ENCODE measurements at places on chromosomes 4 and X.
A peak's percentile ranks its signal among the peaks of the same experiment; 100 is the strongest.

DNA sequence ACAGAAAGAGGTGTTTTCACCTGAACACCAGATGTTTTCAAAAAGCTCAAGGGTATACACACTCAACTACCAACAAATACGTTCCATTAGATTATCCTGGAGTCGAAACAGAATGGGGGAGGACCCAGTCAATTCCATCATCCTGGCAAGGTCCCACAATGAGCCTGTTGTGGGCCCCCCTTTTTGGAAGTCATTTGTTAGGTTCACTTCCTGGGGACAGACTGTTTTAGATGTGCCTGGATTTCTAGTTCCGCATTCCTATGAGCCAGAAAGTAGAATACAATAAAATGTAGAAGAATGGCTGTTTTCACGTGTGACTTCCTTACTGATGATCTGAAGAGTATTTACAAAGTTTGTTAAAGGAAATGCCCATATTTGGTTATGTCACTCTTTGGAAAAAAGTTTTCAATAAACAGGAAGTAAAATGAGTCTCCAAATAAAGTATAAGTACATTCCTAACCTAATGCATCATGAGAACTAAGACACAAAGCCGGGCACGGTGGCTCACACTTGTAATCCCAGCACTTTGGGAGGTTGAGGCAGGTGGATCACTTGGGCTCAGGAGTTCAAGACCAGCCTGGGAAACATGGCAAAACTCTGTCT, 192.5 kb downstream of the MAML3 start:
- DNase-seq, result peak; percentile 61

GRCh38 chr4:140012688-140013486, 141.1 kb downstream of the MAML3 start:
- peak; percentile 82 for DNase-seq

GRCh38 chrX:37454537-37455285, 105.5 kb downstream of the PRRG1 start:
- no peak for DNase-seq

DNA sequence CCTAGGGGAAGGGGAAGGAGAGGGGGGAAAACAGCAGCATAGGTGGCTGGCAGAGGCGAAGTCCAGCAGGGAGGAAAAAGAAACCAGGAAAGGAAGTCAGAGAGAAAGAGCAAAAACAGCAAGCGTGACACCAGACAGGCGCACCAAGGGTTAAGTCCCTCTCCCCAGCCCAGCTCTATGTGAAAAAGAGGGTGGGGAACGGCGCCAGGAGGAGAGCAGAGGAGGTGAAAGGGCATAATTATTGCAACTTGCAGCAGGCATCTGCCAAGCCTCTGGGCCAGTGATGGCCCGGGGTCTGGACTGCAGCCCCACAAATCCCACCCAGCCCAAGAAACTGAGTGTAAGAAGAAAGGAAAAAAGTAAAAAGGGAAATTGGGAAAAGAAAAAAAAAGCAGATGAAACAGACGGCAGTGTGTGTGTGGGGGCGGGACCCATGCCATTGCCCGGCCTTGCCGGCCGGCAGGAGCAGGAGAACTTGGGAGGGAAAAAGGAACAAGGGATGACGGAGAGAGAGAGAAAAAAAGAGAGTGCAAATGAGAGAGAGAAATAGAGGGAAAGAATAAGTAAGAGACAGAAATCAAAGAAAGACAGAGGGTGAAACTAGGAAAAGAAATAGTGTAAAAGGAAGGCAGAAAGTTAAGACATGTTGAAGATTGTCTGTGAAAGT, 14.1 kb upstream of the RHOXF2 start:
- no peak for DNase-seq

DNA sequence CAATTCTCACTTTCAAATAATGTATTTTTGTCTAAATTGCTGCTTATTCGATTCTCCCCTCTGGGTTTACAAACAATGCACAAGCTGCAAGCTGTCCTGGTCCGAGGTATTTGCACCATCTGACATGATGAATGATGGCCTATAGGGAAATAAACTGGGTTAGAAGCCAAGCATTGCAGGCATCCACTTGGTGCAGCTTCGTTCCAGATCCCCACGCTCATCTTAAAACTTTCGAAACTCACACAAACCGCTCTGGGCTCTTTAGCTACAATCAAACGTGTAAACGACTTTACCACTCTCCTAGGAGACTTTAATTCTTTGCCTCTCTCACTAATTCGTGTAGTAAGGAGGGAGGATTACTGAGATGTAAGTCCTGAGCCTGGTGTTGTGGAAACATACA, 19.0 kb downstream of the PHKA2 start:
- DNase-seq, result no peak

DNA sequence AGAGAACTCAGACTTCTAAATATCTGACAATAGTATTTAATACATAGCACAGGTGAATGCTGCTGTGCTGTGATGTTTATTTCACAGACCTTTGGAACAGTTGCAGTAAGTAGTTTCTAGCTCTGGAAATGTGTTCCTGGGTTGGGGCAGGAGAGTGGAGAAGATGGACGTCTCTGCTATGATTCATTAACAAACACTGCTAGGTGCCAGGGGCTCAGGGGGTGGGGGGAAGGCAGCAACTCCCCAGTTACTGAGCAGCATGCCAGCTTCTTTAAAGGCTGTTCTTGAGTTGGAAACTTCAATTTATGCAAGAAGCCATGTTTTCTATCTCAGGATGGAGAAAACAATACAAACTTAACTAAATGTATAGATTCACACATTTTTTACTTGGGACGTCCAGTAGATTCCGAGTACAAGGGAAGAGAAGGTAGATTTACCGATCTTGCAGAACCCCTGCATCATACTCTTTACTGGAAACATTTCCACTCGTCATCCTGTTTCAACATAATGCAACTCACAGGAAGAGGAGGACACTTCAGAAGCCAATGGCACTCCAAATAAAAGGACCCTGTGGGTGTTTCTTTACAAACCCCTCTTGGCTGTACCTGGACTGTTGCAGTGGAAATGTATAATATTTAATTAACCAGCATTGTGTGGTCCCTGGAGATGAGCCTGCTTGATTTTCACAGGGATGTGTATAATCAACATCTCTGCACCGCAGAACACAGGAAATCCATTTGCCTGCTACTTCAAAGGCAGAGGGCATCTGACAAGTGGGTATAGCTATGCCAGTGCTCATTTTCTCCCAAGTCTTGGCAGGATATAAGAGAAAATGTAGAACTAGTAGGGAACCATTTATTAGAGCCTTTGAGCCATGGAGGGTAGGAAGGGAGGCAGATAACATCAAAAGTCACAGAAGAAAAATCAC, 171.4 kb downstream of the SH3KBP1 start:
- no peak for DNase-seq

DNA sequence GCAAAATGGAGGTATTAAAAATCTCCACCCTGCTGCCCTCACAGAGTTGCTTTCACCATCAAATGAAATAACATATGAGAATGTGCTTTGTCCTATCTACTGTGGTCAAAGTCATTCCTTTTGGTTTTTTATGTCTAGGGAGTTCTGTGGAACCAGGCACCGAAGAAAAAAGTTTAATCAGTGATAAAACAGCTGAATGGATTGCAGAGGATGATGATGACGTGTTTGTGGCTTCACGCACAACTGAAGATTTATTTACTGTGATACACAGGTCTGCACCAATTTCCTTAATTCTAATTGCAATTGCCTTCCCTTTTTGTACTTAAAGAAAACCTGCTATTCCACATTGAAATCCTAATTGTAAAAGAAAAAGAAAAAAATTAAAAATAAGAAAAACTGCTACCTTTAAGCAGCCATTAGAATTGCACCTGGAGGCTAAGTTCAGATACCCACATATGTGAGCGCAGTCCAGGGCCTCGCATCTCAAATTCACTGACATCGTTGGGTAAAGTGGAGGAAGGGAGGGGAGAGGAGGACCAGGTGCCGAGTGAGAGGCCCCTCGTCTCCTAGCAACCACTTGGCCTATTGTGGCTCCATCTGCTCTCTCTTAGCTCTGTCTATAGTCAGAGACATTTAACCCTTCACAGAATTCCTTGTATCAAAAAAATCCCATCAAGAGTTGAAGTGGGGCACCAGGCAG, 10.5 kb upstream of the RTL5 start:
- peak; percentile 36 for DNase-seq

- no peak for DNase-seq
These were observed 34.1 kb upstream of the MAGEA4 start for GRCh38 chrX:151878574-151878973.

- DNase-seq, result no peak
These were observed 58.1 kb downstream of the RTL5 start for GRCh38 chrX:72073633-72074032.

- DNase-seq, result no peak
These were observed 304.1 kb downstream of the CHIC1 start for GRCh38 chrX:73867144-73867543.

DNA sequence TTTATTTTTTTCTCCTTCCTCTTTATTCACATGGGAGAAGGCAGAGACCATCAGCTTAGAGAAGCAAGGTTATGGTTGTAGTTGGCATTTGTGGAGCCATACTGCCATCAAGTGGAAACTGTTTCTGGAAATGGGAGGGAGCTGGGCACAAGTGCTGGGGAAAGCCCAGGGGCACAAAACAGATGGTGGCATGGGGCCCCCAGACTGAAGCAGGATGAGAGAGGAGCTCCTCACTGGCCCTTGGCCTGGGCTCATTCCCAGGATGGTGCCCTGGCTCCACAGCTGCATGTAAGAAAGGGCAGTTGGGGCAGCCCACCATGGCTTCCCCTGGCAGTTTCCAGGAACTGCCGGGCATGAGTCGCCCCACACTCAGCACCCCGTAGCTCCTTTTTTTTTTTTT, 59.2 kb downstream of the NBDY start:
- peak; percentile 50 for DNase-seq

DNA sequence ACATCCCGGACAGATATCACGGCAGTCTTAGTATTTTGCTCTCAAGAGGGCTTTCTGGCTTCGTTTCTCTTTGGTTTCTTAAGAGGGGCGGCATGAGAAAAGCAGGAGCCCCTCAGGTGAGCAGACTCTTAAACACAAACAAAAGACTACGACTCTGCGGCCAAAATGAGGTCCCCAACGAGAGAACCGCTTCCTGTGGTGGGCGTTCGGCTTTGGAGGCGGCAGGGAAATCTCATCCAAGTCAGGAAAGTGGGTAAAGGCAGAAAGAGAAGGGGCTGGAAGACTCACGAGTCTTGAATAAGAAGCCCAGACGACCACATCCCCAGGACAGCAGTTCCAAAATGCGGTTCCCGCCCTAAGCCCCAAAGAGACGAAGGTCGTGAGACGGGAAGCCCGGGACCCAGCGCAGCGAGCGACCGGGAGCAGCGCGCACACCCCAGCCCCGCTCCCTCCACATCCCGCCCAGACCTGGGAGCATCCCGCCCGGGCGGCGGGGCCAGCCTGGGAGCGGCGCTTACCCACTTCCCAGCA, 409 bp downstream of the UGDH start:
- peak; percentile 50 for DNase-seq

- no peak for DNase-seq
These were observed 748.2 kb upstream of the ATOH1 start for GRCh38 chr4:93080316-93080715.

DNA sequence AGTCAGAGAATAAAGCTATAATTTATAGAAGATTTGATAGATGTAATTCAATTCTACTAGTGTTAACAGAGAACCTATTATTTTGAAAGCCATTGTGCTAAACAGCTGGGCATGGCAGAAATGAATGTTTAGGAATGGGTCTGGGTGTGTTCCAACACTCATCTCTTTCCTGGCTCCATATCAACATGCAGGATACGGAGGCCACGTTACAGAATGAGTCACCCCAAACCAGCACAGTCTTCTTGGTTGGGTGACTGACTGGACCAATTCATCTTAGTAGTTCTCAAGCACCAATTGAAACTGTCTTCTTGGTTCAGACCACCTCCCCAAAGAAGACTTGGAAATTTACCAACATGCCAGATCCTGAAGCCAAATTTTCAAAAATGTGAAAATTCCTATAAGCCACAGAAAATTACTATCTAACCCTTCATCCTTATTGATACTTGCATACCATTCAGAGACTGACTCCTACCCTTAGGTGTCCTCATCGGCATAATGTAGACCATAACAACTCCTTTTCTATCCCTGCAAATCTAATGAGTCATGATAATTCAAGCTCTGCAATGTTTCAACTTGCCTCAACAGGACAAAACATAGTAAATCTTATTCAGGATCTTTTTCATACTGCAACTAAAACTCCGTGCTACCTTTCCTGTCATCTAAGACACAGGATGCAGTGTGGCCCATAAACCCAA, 52.0 kb upstream of the ATOH1 start:
- no peak for DNase-seq

DNA sequence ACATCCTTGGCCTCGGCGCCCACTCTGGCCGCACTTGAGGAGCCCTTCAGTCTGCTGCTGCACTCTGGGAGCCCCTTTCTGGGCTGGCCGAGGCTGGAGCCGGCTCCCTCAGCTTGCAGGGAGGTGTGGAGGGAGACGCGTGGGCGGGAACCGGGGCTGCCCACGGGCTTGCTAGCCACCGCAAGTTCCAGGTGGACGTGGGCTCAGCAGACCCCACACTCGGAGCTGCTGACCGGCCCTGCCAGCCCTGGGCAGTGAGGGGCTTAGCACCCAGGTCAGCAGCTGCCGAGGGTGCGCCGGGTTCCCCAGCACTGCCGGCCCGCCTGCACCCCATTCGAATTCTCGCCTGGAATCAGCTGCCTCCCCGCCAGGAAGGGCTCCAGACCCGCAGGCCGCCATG, 1892.3 kb upstream of the PCDH7 start:
- DNase-seq, result no peak

GRCh38 chr4:3745886-3746656, 20.1 kb upstream of the ADRA2C start:
- DNase-seq, result no peak

- peak; percentile 57 for DNase-seq
These were observed 757 bp upstream of the SRPK3 start for GRCh38 chrX:153779891-153780677.

DNA sequence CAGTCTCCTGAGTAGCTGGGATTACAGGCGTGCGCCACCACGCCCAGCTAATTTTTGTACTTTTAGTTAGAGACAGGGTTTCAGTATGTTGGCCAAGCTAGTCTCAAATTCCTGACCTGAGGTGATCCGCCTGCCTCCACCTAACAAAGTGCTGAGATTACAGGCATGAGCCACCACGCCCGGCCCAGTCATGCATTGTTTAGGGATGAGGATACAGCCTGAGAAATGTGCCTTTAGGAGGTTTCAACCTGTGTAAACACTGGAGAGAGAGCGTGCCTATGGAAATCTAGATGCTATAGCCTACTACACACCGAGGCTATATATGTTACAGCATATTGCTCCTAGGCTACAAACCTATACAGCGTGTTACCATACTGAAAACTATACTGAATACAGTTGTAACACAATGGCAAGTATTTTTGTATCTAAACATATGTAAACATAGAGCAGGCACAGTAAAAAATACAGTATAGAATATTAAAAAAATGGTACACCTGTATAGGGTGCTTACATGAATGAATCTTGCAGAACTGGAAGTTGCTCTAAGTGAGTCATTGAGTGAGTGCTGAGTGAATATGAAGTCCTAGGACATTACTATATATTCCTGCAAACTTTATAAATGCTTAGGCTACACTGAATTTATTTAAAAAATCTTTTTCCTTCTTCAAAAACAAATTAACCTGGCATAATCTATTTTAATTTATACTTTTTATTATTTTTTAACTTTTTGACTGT, 588.2 kb upstream of the ADGRL3 start:
- DNase-seq, result no peak

DNA sequence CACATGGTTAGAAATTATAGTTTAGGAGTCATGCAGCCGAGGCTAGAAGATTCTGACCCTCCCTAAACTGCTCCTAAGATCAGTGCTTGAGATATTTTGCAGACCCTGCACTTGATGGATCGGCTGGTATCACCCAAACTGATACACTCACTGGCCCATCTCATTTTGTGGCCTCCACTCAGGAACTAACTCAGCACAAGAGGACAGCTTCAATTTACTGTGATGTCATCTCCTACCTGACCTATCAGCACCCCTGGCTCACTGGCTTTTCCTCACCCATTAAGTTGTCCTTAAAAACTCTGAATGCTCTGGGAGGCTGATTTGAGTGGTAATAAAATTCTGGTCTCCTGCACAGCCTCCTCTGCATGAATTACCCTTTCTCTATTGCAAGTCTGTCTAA, 450.9 kb downstream of the PCDH10 start:
- DNase-seq, result no peak
